GM12865 (cell line): ENCODE measurements at places on chromosomes 7 and 10.
A peak's percentile ranks its signal among the peaks of the same experiment; 100 is the strongest.

- DNase-seq = no peak
Measured at GRCh38 chr7:84714765-84715164, 472.1 kb downstream of the SEMA3D start.

DNA sequence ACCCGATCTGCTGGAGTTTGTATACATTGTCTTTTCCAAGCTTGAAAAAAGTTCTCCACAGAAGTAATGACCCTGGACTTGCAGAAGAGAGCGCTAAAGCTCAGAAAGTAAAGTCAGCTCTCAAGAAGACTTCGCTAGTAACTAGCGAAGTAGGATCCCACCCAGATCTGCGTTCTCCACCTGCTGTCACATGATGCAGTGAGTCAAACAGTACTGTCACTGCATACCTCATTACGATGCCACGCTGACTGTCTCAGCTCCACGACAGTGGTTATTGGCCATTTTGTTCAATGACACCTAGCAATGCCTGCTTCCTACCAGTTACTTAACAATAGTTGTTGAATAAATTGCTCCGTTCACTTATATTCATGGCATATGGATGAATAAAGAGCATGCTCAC lies 29.7 kb upstream of the SEC61G start:
- DNase-seq = peak; percentile 65

DNA sequence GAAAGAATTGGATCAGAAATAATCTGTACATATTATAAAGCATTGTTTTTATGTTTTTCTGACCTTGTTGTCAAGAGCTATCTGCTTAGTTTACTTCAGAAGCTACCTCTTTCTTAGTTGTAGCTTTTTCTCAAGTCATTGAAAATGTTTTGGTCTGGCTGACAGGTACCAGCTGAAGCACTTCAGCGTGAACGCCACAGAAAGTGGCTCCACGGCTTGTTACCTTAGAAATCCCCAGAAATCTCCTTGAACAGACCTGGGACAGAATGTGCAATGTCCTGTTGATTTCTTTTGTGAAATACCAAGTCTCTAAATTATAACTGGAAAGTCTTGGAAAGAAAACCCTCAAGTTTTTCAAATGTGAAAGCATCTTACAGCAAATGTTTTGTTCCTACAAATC lies 96.8 kb downstream of the ZMYND11 start:
- DNase-seq = no peak

DNA sequence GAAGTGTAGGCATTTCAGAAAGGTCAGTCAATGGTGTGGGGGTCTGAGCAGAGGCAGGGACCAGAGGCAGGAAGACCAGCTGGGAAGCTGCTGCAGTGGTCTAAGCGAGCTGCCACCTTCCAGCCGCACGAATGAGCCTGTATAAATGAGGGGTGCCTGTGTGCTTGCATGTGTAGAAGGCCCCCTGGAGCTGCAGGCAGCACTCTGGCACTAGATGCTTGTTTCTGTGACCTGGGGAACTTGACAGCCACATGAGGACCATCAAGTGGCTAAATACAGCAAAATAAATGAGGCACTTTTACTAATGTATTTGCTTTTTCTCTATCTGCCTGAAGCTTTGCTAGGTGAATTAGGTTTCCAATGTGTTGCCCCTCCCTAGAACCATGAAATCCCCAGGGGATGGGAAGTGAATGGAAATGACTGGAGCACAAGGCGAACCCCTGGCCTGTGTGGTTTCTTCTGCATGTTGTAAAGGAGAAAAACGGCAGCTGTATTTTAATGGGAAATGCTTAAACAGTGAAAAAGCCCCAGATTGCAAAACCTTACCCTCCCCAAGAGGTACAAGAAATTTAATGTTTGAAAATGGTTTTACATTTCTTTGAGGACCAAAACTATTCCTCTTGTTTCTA lies 57.7 kb downstream of the PYROXD2 start:
- DNase-seq = no peak

DNA sequence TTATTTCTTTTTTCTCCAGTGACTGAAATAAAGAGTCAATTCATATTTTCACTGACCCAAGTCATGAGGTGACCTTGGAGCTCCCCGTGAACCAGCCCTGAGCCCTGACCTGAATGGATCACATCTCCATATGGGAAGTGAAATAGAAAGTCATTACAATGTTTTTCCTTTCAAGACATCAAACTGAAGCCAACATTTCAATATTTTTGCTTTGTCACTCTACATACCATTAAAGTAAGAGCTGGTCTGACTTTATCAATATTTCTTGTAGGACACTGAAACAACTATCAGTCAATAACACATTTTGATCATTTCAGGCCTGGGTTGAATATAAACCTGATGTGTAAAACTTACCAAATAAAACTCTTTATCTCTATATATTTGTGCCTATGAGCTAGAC lies 249.8 kb upstream of the PHF14 start:
- DNase-seq = no peak

DNA sequence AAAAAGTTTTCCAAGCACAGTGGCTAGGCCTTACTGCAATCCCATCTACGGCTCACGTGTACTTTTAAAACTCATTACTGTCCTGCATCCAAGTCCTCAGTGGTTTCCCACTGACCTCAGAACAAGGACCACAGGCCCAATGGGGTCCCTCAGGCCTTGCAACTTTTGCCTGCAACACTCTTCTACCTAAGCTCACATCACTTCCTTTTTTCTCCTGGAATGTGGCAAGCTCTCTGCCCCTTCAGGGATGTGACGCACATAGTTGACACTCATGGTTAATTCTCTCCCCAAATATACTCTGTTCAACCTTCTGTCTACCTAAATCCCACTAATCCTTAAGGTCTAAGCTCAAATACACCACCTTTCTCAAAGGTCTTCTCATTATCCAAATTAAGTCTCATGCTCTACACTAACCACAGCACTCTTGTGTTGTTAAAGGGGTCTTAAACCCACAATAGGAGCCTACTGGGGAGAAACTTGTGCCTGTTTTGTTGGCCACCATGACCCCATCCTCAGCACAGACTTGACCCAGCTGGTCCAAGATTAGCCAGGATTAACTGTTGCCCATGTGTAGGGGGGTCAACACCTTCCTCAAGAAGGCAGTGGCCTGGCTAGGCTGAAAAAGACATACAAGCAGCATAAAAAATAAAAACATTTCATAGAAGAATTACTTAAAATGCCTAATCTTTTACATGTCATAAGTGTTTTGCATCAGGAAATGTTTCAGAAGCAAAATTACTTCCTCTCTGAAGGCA lies 15.2 kb downstream of the HNRNPF start:
- no peak for DNase-seq

GRCh38 chr7:155469-155900 lies 36.9 kb upstream of the FAM20C start:
- no peak for DNase-seq

DNA sequence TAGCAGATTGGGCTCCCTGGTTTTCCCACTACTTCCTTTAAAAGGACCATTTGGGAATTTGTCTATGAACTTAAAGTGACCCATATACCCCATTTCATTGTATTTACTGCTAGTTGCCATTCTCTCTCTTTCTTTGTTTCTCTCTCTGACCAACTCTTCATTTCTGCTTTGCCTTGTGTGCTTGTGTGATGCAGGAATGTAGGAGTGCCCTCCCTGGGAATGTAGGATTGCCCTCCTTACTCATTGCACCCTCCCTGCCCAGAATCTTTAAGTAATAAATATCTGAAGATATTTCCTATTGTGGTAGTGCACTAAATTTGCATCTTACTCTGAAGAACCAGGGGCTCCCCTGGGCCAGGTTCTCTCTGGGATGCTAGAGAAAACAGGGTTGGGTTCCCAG lies 47.3 kb upstream of the KLF14 start:
- DNase-seq = no peak

- DNase-seq = no peak
Measured at GRCh38 chr7:145050415-145050814, 214.6 kb upstream of the TPK1 start.

GRCh38 chr7:128201690-128202085 lies 39.4 kb upstream of the LEP start:
- no peak for DNase-seq

DNA sequence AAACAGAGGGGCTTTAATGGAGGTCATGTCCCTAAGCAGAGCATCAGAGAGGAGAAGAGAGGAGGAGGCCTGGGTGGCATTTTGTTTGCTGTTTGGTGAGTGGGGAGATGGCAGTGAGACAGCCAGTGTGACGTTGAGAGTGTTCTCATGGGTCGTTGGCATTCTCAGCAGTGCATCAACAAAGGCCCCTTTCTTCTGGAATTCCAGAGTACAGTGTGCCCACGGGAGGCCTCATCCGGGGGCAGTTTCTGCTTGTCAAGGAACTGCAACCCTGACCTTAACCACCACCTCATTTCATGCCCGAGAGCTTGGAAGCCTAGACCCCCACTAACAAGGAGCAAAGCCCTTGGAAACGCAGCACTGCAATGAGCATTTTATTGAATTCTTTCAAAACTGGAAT lies 92.9 kb downstream of the CELF2 start:
- no peak for DNase-seq

DNA sequence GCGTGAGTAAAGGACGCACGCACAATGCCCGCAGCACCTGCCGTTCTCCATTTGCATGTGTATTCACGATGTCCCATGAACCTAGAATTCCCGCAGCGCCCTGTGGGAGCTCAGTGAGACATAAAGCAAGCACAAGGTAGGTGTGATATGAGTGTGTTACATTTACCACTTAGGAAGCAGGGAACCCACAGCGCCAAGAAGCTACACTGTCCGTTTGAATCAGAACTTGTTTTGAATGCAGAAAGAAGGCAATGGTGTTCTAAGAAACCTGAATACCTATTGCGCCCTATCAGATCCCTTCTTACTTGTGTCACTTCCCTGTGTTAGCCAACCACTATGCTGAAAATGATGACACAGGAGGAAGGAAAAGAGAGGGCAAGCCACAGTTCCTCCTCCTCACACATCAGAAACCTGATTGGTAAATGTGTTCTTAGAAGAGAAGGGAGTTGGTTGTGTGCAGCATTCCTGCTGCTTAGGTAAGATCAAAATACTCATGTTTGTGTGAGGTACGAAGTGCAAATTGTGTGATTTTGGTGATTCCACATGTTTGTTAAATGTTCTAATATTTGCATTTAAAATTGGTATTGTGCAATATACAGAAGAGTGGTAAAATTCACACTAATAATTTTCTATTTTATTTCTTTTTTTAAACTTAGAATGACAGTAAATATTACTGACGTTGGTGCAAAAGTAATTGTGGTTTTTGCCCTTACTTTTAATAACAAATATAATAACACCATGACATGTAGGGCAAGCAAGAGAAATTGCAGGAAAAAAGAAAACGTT lies 185.4 kb downstream of the SEC23IP start:
- peak; percentile 33 for DNase-seq

- peak; percentile 38 for DNase-seq
Measured at GRCh38 chr10:119396008-119396708, 146.4 kb downstream of the RGS10 start.

DNA sequence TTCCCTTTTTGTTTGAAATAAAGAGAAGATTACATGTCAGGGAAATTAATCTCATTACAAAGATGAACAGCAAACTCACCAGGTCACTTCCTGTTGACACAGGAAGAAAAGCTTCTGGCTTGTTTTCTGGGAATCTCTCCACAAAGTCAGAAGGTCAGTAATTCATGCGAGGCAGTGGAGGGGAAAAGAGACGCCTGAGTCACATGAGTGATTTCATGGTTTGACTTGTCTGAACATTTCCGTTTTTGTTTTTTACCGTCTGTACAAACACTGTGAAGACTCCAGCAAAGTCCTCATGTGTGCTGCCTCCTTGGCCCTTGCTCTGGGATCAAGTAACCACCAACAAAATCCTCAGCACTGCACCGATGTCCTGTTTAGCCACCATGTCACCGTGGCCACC lies 2.5 kb upstream of the HABP2 start:
- peak; percentile 24 for DNase-seq

DNA sequence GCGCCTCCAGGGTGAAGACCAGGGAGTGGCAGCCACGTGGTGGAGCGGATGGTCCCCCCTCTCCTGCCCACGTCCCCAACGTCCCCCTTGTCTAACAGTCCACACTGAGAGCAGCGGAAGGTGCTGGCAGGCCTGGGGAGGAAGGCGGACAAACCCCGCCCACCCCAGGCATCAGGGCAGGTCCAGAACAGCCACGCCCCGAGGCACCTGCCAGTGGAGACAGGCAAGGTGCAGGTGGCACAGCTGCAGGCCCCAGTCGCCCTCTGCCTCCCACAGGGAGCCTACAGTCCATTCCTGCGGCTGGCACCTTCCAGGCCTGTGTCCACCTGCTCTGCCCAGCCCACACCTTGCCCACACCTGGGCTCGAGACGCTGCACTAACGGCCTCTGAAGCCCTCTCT lies 24.9 kb downstream of the CYP2W1 start:
- no peak for DNase-seq

- peak; percentile 47 for DNase-seq
Measured at GRCh38 chr7:127629268-127629854, 11.4 kb upstream of the PAX4 start.

- DNase-seq = no peak
Measured at GRCh38 chr10:127415116-127415515, 134.0 kb upstream of the NPS start.

DNA sequence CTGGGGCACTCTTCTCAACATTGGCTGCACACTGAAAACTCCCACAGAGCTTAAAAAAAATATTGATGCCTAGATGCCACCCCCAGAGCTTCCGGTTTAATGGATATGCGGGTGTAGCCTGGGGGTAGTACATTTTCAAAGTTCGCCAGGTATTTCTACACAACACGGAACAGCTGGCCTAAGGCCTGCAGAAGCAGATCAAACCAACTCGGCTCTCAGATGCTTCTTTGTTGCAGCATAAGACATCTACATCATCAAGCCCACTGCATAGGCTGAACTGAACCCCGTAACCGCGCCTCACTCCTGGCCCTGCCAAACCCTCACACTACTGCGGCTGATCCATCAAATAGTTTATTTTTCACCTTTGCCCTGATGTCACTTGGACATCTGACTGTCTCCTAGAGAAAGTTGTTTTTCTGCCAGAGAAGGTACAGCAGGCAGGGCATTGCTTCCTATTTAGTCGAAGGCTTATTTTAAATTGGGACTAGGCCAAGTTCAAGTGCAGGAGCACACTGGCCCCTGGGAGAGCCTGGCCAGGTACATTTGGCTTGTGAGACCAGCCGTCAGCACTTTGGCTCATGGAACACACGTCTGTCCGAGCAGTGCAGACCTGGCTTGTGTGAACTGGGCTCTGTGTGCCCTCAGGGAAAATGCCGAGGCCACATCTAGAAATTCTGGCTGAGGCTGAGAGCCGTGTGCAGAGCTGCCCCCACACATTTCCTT lies 113.3 kb downstream of the TACC2 start:
- DNase-seq = no peak

- peak; percentile 78 for DNase-seq
Measured at GRCh38 chr7:131105799-131106680, 221.6 kb upstream of the MKLN1 start.
